Right ventricle myocardium superior (tissue), 1 donor: ENCODE measurements at places on chromosomes 4 and X. TPM values are rescaled to one million over a fixed set of nuclear protein-coding genes. Genes with fewer than 3 reads are reported as not detected.

Gene CENPE
- total RNA-seq: 0.40 TPM

Gene PITX2
- not detected for total RNA-seq

Gene OTUD6A
- not detected for total RNA-seq

Gene MAGEA6
- not detected for total RNA-seq

Gene IBSP
- not detected for total RNA-seq
